GM12865 (cell line): ENCODE measurements at places on chromosomes 2 and 18.

DNA sequence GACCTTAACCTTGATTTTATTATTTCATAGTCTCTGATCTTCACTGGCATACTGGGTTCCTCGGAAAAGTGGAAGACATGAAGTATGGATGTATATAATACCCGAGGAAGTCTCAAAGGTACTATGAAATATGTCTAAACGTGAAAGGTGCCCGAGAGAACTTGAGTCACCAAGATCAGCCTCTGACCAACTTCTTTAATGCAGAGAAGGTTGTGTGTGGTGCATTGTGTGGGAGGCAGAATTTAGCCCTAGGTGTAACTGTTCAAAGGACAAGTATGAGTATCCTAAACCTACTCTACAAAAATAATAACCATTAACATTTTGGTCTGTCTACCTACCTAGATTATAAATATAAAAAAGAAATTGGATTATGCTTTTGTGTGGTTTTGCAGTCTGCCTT lies 36.1 kb downstream of the OSBPL6 start:
- DNase-seq, result no peak

DNA sequence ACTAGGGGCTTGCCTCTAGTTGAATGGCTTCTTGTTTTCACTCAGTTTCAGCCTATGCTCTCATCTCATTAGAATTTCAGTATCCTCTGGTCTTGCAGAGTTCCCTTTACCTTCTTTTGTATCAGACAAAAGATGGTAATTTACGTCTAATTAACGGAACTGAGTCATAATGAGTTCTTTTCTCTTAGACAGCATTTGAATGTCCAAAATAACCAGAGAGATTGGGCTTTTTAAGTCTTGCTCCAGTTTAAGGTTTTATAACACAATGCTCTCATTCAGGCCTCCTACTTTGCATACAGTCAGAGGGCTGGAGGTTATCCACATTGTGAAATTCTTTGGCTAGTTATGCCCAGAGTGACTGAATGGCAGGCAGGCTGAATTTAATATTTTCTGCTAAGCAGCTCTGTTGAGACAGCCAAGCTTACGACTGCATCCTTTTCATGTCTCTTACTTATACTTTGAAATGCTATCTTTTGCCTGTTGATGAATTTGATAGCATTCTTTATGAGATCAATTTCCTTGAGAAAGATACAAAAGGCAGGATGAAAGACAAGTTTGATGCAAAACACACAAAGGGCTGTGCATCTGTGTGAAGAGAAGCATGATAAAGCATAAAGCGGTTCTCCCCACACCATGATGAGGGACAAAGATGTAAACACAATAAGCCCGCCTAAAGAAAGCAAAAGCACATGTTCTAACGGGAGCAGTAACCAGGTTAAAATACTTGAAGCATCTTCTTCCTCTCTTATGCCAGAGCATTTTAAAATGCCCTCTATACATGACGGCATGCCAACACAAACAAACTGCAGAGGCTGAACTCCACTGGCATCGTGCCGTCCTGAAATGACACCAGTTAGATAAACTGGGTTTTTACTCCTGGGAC lies 90.0 kb downstream of the CDH2 start:
- no peak for DNase-seq

DNA sequence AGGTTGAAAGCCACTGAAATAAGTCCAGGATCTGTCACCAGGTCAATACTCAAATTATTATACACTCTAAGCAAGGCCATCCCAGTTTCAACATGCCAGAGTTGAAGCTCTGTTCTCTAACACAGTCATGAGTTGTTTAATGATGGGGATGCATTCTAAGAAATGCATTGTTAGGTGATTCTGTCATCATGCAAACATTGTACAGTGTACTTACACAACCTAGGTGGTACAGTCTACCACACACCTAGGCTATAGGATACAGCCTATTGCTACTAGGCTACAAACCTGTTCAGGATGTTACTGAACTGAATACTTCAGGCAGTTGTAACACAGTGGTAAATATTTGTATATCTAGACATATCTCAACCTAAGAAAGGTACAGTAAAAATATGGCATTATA lies 162.2 kb downstream of the BAZ2B start:
- no peak for DNase-seq

GRCh38 chr2:151380580-151381235 lies 23.3 kb downstream of the TNFAIP6 start:
- DNase-seq, result no peak

- DNase-seq, result no peak
Measured at GRCh38 chr2:106030287-106031268, 163.5 kb downstream of the UXS1 start.

GRCh38 chr2:238847841-238848690 lies at the start of gene TWIST2:
TWIST2 (plus strand) TSS chr2:238848085; CDS start chr2:238848216, 131 bp downstream.
- no peak for DNase-seq

DNA sequence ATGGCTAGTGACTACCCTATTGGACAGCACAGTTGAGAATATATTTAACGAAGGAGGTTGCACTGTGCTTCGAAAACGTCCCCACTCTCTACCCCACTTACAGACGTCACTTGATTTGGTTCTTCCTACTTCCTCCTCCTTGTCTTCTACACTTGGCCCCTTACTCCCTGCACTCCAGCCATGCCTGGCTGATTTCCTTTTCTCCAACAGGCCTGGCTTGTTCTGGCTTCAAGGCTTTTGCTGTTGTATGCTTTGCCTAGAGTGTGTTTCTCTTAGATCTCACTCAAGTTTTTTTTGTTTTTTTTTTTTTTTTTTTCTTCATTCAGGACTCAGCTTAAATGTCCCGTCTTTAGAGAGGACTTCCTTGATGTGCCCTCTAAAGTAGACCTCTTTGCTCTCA lies 336.8 kb downstream of the CLIP4 start:
- DNase-seq, result no peak

DNA sequence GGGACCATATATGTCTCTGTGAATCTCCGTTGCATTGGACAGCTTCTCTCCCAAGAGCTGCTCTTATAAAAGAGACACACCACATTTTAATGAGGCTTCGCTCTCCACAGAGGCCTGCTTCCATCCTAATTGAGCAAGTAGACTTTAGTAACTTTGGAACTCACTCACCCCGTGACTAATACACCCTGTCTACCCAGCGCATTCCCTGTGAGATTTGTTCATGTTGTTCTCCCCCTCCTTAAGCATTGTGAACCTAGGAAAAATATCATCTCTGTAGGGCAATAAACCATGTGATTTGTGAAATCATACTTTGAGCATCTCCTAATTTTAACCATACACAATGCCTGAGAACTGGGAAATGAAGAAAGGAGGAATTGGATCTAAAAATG lies 56.9 kb downstream of the MCFD2 start:
- DNase-seq, result no peak

GRCh38 chr2:180478883-180479282 lies 471.8 kb upstream of the CWC22 start:
- no peak for DNase-seq

- peak; percentile 10 for DNase-seq
Measured at GRCh38 chr2:226669905-226670304, 129.7 kb downstream of the IRS1 start.
